Heart right ventricle (tissue), 16 donors: ENCODE measurements at places on chromosomes 1 and 21. TPM values are rescaled to one million over a fixed set of nuclear protein-coding genes. Genes with fewer than 3 reads are reported as not detected.

- DNase-seq, result no peak
- H3K4me1 ChIP-seq, result no peaks in the 10 kb centered on the region
- H3K27ac ChIP-seq, result no peak overlapping the region
- no peaks in the 10 kb centered on the region for H3K36me3 ChIP-seq
Measured at GRCh38 chr1:229980009-229980408, 87.0 kb upstream of the GALNT2 start.

DNA sequence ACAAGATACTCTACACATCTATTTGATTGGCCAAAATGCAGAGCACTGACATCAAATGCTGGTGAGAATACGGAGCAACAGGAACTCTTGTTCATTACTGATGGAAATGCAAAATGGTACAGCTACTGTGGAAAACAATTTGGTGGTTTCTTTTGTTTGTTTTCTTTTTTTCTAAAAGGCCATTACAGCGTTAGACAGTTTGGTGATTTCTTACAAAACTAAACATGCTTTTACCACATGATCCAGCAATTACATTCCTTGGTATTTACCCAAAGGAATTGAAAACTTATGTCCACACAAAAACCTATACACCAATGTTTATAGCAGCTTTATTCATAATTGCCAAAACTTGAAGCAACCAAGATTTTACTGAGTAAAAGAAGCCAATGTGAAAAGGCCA lies 66.4 kb upstream of the FBXO28 start:
- no peaks in the 10 kb centered on the region for H3K4me1 ChIP-seq
- no peaks in the 10 kb centered on the region for H3K27me3 ChIP-seq
- no peak overlapping the region for H3K4me3 ChIP-seq
- no peak overlapping the region for H3K27ac ChIP-seq
- no peaks in the 10 kb centered on the region for H3K36me3 ChIP-seq
- DNase-seq, result no peak

- no peak for DNase-seq
- no peak overlapping the region for H3K4me3 ChIP-seq
- no peaks in the 10 kb centered on the region for H3K27me3 ChIP-seq
- H3K4me1 ChIP-seq, result no peaks in the 10 kb centered on the region
- no peaks in the 10 kb centered on the region for H3K36me3 ChIP-seq
Measured at GRCh38 chr1:45863218-45863617, 59.8 kb downstream of the MAST2 start.

DNA sequence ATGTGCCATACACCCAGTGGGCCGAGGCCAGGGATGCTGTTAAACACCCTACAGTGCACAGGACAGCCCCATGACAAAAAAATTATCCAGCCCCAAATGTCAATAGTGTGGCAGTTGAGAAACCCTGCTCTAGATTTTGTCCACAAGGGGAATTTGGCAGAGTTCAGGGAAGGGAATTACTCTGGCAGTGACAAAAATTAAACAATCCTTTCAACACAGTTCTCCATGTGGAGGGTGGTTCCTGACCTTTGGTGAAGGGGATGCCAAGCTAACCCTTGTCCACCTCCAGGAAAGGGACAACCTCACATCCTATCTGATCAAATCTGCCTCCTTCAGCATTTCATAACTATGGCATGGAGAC lies 28.4 kb upstream of the CD84 start:
- no peak overlapping the region for H3K4me3 ChIP-seq
- no peaks in the 10 kb centered on the region for H3K36me3 ChIP-seq
- H3K27me3 ChIP-seq, result peaks cover 4% of the 10 kb centered on the region

The SH2D1B gene
- not detected for total RNA-seq
